ENCODE measurements at places on chromosomes 4 and X. TPM values are rescaled to one million over a fixed set of nuclear protein-coding genes. Genes with fewer than 3 reads are reported as not detected.

GRCh38 chrX:22164770-22165388 is 107.8 kb upstream of the CBLL2 start:
- DNase-seq = no peak

GRCh38 chr4:38957261-38957815 is 74.9 kb downstream of the TMEM156 start:
- no peak for DNase-seq

- peak; percentile 5 for DNase-seq
Measured at GRCh38 chrX:21479695-21480270, 105.6 kb downstream of the CNKSR2 start.

Gene KIT
- total RNA-seq = 49.1 TPM

Gene HS6ST2
- total RNA-seq = 1.1 TPM

Gene TMEM47
- 1.6 TPM for total RNA-seq

DNA sequence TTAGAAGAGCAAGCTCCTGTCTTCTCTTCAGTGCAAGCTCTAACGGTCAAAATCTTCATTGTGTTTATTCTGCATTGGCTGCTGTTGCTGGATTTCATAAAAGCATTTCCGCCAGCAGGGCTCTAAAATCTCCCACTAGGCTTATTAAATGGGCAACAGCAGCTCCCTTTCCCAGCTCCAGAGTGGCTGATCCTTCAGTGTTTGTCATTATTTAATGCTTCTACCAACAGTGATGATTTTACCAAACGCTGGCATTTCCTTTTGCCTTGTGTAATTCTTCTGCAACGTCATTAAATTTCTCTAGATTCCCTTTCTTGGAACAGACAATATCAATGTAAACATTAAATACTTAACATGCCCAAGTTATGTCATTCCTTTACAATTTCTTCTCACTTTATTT is 20.1 kb downstream of the SLC7A11 start:
- DNase-seq = no peak

GRCh38 chrX:24874604-24875247 is 141.0 kb downstream of the ARX start:
- no peak for DNase-seq

Gene BANK1
- total RNA-seq = 3.7 TPM

DNA sequence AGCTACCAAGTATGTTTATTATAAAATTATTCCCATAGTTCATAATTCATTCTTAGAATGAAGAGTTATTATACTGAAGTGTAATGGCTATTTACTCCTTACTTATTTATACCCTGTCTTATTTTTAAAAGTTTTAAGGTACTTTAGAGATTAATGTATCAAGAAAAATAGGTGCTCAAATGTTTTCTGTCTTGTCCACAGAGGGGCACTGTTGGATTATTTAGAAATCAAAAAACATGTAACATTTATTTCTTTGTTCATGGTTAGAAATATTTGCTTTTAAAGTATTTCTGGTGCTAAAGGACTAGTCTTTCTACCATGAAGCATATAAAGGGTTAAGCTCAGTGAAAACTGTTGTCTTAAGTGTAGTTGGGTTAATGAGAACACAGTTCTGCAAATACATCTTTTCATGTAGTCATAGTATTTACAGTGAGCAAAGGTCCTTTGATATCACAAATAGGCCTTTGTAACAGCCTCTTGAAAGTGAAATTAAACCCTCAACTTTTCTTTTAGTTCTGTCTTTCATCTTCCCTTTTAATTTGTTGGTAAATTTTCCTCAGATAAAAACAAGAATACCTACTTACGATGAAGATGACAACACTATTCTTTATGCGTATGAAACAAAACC is 7.7 kb downstream of the SCML1 start:
- no peak for DNase-seq

Gene ZCCHC18
- 3.6 TPM for total RNA-seq

DNA sequence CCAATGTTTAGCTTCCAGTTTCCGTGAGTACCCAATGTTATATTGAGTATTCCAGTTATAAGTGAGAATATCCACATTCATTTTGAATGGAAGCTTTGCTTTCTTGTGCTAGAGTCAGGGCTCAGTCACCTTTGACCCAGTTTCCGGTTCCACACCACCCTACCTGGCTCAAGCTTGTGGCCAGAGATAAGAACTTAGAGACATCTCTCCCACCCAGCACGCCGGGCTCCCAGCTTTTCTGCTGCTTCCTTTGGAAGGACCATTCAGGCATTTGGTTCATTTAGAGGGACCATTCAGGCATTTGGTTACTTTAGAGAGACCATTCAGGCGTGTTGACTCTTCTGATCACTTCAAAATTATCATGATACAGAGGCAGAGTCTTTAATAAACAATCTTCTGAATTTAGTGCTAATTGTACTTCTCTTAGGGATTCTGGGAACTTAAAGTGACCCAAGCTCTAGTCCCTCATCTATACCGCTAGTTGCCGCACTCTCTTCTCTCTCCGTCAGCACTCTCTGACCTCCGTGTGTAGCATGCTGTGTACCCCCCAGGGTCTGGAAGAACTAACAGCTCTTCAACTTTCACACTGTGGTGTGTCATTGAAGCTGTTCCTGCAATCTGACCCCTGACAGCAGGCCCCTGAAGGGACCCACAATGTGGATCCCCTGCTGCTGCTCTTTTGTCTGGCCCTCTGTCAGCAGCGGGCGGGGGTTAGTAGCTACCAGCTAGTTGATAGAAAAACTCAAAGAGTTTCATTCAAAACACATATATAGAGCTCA is 943.1 kb downstream of the ARAP2 start:
- peak; percentile 4 for DNase-seq

DNA sequence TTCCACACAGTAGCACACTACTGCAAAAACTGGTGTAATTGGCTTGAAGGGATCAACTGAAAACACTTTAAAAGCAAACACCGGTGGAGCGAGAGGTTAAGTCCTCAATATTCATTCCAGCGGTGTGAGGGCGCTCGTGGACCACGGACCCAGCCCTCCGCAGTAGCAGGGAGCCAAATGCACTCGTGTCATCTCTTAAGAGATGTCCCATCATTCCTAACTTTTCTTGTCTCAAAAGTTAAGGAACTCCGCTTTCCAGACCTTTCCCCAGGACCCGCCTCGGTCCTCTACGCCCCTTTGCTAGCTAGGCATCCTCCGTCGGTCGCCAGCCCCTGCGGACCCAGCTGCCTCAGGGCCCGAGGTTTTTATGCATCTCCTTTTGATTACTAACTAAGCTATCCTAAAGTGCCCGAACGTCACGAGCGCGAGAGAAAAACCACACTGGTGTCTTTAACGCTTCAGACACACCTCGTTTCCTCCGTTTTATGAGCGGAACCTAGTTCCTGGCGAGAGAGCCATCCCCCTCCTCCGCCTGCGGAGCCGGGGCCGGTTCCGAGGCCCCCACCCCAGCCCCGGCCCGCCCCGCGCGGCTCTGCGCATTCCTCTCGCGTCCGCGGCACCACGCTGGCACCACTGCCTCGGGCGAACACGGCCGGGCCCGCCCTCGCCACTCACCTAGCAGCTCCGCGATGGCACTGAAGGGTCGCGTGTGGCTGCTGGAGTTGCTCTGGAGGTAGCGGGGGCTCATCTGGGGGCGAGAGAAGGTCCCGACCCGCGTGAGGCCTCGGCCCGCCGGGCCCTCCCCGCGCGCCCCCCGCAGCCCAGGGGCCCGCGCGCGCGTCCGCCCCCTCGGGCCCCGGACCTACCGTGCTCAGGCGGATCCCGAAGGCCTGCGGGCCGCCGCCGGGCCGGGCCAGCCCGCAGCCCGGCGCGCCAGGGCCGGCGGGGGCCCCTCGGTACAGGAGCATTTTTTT is 723 bp downstream of the MORC4 start:
- peak; percentile 19 for DNase-seq

Gene NEXMIF
- 0.31 TPM for total RNA-seq

DNA sequence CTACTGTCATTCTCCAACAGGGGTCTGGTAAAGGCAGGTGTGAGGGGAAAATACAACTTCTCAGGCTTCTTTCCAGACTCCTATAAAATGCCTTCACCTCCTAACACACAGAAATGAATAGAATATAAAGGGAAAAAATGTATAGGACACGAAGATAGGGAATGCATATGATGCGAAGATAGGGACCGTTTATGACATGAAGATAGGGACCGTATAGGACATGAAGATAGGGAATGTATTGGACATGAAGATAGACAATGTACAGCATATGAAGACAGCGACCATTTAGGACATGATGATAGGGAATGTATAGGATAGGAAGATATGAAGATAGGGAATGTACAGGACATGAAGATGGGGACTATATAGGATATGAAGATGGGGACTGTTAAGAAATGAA is 10.5 kb downstream of the IRF2 start:
- DNase-seq = no peak

- DNase-seq = no peak
Measured at GRCh38 chr4:1409491-1410425, 3.5 kb upstream of the NKX1-1 start.

- DNase-seq = no peak
Measured at GRCh38 chr4:143207555-143207954, 22.8 kb downstream of the USP38 start.

- no peak for DNase-seq
Measured at GRCh38 chr4:87050596-87050995, 115.8 kb downstream of the AFF1 start.
